HAP-1 (cell line): ENCODE measurements at places on chromosomes 6 and 20.

DNA sequence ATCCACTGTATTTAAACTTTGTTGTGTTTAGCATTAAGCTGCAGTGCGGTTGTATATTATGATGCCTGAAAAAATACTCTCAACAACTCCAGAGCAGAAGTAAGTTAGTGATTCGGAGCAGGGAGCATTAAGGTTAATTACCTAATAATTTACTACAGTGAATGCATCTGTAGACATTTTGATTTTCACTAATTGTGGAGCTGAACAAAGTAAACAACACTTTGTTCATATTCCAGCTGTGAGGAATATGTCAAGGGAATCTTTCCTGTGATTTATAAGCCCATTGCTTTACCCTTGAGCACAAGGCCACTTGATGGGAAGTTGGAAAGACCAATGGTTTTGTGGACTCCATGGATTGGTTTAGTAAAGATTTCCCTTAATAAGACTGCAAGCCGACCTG is 77.1 kb downstream of the CBLN4 start:
- no peak for DNase-seq

DNA sequence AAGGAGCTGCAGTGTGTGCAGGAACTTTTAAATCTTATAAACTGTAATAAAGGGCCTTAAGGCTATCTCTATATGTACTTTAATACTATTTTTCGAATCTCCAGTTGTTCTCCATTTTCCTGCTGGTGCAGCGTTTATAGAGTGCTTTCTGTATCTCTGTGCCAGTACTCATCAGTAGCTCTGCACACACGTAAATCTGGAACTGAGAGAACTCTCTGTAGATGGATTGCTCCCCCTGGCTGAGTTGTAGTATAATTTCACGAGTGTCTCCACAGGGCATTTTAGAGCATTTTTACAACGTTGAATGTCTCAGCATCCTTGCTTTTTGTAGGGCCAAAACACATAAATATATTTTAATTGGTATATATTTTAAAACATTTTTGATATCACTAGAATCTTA is 256.5 kb downstream of the TRDN start:
- DNase-seq = peak; percentile 57

GRCh38 chr6:96990989-96991388 is 66.5 kb downstream of the KLHL32 start:
- no peak for DNase-seq

DNA sequence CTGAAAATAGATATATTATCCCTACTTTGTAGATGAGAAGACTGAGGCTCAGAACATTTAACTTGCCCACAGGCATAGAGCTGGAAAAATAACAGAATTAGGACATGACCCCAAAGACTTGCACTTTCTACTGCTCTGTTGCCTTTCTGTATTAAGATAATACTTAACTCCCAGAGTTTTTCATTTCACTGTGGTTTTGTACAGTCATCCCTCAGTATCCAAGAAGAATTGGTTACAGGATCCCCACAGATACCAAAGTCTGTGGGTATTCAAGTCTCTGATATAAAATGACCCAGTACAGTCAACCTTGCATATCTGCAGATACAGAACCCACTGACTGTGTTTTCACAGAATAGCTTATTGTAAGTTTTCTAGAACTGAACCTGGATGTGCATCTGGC is 16.8 kb downstream of the MRS2 start:
- DNase-seq = no peak

DNA sequence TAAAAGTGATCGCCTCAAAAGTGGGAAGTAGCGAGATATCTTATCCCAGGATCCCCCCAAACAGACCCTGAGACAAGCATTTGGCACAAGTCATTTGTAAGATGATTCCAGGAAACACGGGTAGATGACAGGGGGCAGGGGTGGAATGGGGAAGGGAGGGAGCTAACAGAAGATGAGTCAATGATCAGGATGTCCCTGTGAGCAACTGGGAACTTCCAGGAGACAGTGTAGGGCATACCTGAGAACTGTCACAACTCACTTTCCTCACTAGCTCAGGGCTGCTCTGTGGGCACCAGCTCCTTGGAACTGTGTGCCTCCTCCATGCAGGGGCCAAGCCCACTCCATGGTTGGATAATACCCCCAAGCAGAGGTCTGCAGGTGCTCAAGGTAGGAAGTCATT is 38.5 kb upstream of the VSX1 start:
- DNase-seq = no peak

GRCh38 chr6:47595785-47596184 is 102.6 kb upstream of the ADGRF4 start:
- DNase-seq = no peak

DNA sequence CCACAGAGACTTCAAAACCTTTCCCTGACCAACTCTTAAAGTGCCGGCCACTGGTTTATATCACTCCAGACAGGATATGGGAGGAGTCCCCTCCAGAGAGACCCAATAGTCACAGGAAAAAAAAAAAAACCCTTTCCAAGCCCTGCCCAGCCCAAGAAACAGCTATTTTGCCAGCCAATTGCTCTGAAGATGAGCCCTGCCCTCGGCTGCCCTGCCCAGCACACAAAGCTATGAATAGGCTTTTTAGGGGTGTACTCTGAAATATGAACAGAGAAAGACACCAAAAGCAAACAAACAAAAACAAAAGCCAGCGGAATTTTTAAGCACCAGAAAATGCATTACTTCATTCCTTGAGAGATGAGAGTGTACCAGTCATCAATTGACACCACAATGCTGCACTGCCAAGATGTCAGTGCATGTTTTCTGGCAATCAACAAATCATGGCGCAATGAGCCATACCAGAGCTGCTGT is 275.1 kb downstream of the C6orf118 start:
- no peak for DNase-seq

- DNase-seq = no peak
Observed at GRCh38 chr6:42296614-42297013, 79.0 kb upstream of the MRPS10 start.

- DNase-seq = no peak
Observed at GRCh38 chr6:151483994-151484393, 9.8 kb upstream of the CCDC170 start.

GRCh38 chr6:43871933-43872332 is 101.9 kb downstream of the VEGFA start:
- no peak for DNase-seq

GRCh38 chr20:1894471-1894950 is 696 bp upstream of the SIRPA start:
- DNase-seq = peak; percentile 20

DNA sequence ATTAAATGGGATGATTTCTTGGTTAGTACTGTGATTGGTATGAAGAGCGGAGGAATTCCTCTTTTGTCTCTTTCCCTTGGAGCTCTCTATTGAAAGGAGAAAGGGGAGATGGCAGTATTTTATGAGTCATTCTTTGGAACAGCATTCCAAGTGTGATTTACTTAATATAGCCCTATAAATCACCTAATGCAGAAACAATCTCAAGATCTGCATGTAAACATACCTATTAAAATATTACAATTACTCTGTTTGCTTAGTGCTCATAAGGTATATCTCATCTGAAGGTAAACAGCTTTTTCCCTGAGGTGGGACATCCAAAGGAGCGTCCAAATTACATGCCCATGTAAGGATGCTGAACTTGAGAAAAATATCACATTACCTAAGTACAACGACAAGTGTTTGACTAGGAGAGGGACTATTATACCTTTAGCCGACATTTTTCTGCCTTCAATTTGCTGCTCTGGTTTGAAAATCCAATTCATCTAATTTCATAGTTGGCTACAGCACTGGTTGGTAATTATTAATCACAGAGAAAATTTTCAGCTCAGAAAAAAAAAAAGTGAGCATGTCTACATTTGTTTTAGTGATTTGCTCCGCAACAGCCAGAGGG is 229.0 kb downstream of the FOXC1 start:
- no peak for DNase-seq

- DNase-seq = no peak
Observed at GRCh38 chr20:1619861-1620444, at the start of gene SIRPB1. Gene SIRPB1 (minus strand): TSS chr20:1620009. CDS start chr20:1619944, 65 bp downstream.

- DNase-seq = no peak
Observed at GRCh38 chr20:37838769-37839431, 64.0 kb upstream of the VSTM2L start.

DNA sequence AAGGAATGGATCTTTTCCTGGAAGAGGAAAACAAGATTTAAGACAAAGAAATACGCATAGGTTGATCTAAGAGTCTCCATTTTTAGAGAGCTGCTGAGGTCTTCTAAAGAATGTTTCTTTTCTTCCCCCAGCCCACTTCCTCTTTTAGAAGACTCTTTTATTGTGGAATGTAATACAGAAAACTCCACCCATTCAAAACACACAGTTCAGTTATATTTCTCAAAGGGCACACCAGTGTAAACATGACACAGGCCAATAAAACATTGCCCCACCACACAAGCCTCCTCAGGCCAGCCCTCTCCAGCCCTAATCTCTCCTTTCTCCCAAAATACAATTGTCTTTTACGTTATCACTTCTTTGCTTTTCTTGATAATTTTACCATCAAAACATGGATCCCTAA is 42.8 kb downstream of the SLC35B3 start:
- peak; percentile 34 for DNase-seq

- no peak for DNase-seq
Observed at GRCh38 chr20:53298260-53298659, 295.4 kb downstream of the ZNF217 start.

DNA sequence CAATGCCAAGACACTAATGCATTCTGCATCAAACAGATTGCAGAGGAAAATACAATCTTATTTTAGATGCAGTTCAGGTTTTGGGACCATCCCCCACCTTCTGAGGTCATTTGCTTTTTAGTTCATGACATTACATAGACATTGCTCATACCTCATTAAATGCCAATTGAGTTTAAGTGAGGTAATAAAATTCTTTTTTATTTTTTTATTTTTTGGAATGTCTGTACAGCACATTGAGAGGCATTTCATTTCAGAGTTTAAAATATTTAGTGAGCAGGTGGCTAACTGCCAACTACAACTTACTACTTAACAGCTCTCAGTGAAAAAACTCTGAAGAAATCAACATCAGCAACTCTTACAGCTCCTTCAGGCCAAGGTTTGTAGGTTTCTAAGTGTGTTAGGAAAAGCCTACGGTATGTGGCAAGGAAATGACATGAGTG is 482.2 kb upstream of the RNF217 start:
- no peak for DNase-seq

DNA sequence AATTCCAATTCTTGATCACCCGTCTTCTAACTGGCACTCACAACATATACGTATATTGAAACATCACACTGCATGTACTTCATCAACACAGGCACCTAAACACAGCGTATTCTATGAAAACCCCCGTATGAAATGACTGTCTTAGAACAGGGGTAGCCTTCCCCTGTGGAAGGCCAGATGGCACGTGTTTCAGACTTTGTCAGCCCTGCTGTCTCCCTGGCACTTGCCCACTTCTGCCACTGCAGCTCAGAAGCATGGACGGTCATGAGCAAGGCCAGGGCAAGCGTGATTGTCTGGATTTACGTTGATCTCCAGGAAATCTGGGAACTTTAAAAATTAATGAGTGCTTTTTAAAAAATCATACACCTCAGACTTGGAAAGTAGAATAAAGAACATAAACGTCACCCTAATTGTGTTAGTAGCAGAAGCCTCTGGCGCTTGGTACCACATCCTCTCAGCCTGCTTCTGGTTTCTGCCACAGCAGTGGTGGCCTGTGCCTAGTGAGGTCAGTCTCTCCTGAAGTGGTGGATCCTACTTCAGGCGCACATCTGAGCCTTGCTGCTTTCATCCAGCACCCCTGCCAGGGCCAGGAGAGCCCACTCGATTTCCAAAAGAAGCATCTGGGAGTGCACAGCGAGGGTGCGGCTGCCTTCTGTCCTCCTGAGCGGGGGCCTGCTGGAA is 18.3 kb downstream of the PDE10A start:
- no peak for DNase-seq

DNA sequence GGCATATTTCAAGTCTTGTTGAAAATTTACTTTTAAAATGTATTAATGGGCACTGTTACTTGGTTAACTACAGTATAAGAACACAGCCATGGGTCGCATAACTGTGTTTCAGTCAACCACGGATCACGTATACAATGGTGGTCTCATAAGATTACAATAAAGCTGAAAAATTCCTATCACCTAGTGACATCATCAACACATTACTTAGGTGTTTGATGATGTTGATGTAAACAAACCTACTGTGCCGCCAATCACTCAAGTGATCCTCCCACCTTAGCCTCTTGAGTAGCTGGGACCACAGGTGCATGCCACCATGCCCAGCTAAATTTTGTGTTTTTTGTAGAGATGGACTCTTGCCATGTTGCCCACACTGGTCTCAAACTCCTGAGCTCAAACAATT is 16.7 kb upstream of the ETV7 start:
- DNase-seq = no peak

DNA sequence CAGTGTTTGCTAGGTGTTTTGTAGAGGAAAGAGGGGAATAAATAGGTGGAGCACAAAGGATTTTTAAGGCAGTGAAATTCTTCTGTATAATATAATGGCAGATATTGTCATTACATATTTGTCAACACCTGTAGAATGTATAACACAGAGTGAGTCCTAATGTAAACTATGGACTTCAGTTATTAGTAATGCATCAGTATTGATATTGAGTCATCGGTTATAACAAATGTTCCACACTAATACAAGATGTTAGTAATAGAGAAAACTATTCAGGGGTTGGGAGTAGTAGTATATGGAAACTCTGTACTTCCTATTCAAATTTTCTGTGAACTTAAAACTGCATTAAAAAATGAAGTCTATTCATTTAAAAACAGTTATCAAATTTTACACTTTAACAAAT is 299.2 kb downstream of the UBE3D start:
- no peak for DNase-seq

GRCh38 chr6:150503586-150504339 is 95.9 kb upstream of the PLEKHG1 start:
- no peak for DNase-seq

DNA sequence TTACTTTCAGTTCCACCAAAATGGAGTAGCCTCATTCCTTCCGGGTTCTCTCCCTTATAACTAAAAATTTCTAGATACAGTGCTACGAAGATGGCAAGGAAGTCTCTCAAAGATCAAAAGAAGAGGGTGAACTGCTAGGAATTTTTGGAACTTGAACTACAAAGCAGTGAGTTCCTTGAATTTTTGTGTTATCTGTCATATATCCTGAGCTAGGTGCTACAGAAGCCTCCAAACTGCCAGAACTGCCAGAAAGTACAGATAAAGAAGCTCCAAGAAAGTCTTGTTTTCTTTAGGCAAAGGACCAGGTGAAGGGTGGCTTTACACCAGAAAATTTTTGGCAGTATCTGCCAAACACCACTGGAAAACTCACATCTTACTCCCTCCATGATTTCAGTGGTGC is 218.8 kb upstream of the FLRT3 start:
- DNase-seq = no peak
